ENCODE measurements at places on chromosomes 5 and 9.

GRCh38 chr9:16272776-16273175 is 597.7 kb downstream of the BNC2 start:
- no peak for DNase-seq

DNA sequence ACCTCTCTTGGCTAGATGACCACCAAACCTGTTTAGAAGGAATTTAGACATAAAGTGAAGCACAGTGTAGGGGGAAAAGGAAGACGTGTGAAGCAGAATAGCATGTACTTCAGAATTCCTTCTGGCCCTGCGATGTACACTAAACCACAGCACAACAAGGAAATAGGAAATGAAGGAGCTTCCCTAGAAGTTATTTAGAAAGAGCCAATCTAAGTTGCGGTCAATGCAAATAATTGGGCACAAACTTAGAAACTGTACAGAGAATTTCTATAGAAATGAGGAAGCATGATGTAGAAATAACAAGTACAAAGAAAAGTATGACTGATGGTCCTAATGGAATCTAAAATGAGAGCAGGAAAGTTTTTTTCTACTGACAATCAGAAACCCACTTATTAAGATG is 41.5 kb downstream of the ANKRD55 start:
- no peak for DNase-seq

- no peak for DNase-seq
Observed at GRCh38 chr5:14432931-14433589, 148.5 kb upstream of the OTULINL start.

DNA sequence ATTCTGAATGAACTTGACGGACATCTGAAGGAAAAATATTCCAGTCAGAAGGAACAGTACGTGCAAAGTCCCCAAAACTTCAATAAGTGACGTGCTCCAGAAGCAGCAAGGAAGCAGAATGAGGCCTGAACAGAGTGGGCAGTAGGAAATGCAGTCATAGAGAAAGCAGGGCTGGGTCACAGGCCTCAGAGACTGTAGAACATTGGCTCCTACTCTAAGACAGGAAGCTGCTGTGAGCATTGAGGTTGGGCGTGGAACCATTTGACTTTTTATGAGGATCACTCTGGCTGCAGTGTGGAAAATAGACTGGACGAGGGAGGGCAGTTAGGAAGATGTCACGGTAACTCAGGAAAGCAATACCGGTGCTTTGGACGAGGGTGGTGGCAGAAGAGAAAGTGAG is 64.0 kb downstream of the DOCK8 start:
- no peak for DNase-seq

DNA sequence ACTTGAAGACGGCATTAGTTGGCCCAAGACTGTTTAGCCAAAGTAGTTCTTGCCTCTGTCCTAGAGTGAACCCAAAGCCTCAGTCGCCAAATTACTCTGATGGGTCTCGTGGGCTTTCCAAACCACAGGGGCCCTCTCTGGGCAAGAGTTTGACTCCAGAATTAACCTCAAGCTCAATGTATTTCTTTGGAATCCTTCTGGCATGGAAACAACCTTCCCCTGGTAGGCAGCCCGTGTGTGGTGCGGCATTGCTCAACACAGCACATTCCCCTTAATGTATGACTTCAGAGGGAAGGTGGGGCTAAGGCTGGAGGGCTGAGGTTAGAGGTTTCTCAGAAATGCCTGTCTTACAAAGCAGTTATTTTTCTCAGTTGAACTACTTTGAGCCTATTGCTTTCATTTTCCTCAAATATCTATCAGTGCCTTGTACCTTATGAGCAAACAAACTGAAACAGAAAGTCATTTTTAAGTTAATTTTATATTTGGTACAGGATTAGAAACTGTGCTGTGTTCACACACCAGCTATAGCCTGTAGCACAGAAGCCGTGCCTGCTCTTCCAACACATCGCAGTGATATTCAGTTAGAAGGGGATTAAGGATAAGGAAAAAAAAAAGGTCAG is 123.9 kb upstream of the HAPLN1 start:
- peak; percentile 74 for DNase-seq

DNA sequence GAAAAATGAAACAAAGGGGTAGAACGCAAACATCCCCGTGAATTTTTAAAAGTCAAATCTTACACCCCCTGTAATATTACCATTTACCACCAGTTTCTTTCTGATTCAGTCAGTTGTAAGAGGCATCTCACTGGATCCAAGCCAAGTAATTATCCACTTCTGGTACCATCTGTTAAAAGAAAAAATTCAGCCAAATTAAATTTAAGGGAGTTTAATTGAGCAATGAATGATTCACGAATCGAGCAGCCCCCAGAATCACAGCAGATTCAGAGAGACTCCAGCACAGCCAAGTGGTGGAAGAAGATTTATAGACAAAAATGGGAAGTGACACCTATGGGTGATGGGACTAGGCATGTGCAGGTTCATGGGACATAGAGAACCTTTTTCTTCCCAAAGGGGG is 29.9 kb upstream of the MTMR12 start:
- DNase-seq: no peak

- peak; percentile 51 for DNase-seq
Observed at GRCh38 chr9:114278881-114279570, 43.9 kb upstream of the ORM1 start.

DNA sequence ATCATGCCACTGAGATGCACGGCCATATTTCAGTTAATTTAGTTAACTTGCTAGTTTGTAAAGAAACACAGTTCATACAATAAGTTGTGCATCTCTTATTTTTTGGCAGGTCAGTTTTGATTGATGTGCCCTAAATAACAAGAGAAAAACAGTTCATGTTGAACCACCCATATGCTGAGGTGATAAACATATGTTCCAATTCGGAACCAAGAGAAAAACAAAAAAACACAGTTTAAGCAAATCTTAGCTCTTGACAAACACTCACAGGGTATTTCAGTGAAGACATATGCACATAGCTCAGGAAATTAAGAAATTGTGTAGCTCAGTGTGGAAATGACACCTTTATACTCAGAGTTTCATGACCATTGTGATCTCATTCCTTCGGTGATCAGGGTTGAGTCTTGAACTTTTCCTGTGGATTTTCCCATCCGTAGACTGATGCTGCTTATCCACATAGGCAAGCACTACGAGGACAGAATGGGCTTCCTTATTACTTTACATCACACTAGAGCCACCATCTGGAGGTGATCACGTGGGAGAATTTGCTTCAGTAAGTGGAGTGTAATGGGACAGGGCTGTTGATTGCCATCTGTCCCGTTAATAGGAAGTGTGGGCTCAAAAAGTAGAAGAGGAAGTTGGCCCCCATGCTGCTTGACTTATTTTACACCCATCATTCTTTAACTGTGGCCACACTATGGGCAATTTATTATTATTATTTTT is 773.0 kb downstream of the MTRR start:
- DNase-seq: no peak

DNA sequence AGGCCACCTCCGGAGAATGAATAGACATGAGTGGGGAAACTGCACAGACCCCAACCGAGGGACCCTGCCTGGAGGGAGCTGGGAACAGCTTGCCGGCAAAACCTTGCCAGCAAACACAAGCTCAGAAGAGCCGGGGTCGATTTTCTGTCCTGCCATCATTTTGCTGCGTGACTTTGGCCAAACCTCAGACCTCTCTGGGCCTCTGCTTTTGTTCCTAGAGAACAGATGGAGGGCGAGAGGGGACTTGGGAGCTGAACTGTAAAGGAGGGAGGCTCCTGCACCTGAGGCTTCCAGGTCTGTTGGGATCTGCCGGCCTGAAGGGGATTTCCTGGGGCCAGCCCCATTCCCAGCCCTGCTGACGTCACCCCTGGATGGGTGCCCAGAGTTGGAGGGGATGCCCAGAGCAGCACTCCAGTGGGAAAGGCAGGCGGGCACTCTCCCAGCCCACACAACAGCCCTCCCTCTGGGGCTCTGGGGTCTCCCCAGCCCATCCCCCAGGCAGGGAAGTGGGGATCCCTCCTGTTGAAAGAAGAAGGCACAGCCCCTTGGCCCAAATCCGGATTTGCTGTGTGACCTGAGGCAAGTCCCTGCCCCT is 40.4 kb upstream of the SYNPO start:
- DNase-seq: peak; percentile 86

DNA sequence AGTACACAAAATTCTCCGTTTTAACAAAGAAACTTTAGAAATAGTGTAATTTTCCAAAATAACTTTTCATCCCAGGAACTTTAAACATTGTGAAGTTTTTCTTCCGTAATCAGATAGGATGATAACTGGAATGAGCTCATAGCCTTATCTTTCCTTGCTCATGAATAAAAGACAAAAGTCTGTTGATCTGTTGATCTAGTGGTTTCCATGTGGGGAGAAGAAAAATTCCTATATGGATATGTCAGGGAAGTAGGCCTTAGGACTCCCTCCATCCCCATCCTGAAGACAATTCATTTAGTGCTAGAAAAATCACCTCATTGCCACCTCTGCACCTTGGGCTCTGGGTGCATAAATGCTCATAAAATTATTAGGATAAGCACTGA is 266.6 kb downstream of the SMARCA2 start:
- DNase-seq: peak; percentile 31

DNA sequence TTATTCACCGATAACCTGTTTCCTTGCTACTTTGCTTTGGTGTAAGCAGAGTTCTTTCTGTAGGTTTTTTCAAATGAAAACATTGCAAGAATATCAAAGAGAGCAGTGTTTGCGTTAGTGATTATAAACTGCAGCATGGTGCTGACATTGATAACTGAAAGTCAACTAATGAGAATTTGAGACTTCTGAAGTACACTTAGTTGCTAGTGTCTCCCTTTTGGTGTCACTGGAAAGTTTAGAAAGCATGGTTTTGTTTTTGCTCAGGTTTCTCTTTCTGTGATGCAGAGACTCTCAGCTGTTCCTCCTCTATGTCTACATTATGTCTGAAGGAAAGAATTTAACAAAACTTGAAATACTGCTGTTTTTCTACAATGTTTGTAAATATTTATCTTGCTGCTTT is 80.2 kb upstream of the ZNF169 start:
- no peak for DNase-seq

- peak; percentile 56 for DNase-seq
Observed at GRCh38 chr5:67305913-67306710, 109.5 kb upstream of the CD180 start.

- no peak for DNase-seq
Observed at GRCh38 chr5:41243558-41243957, 30.2 kb upstream of the C6 start.

GRCh38 chr5:127505905-127506304 is 11.5 kb upstream of the PRRC1 start:
- no peak for DNase-seq

DNA sequence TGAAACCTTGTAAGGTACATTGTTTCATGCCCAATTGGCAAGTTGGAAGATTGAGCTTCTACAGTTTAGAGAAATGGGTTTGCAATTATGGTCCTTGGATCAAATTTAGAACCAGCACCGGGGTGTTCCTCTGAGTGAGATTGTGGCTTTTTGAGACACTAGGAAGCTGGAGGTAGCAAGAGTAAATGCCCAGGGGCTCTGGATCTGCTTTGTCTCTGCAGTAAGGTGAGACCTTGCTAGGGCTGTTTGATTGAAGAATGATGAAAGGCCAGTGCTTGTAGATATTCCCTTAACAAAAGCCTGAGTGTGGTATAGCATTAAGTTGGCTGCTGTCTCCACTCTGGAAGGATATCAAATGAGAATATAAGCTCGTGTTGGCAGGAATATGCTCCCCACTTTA is 36.0 kb downstream of the WWC1 start:
- no peak for DNase-seq

DNA sequence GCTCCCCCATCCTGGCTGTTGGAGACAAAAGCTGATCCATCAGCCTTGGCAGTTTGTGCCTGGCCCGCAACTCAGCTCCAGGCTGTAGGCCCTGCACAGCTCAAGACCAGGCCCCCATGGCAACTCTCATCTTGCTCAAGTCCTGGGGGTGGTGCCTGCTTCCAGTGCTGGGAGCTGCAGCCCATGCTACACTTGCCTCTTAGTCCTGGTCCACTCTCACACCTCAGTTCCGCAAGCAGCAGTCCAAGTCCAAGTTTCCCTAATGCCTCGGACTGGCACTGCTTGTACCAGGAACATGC is 14.2 kb downstream of the AHRR start:
- no peak for DNase-seq

DNA sequence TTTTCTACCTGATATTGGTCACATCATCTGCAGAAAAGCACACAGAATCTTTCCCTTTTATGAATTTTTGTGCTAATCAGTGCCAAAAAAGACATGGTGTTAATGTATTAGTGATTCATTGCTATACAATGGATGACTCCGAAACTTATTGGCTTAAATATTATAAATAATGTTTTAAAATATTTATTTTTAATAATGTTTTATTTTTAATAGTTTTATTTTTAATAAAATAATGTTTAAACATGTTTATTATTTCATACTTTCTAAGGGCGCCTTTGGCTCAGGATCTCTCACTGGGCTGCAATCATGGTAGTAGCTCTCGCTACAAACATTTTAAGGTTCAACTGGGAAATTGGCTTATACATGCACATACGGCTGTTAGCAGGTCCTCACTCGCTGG is 65.7 kb downstream of the CDH12 start:
- DNase-seq: no peak

DNA sequence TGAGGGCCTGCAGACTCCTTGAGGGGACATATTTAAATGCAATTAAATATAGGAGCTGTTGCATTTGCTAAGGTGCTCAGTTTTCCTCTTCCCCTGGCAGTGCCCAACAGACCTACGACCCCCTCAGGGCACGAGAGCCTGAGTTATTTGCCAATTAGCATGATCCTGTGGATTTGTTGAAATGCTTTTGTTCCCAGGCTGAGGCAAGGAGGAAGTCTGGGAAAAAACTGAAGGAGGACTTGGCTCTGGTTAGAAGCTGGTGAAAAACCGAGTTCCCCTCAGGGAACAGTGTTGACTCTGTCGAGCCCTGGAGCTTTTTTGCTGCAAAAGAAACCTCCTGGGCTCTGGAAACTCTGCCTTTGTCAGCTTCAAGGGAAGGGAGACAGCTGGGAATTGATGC is 103.6 kb upstream of the SHB start:
- no peak for DNase-seq

DNA sequence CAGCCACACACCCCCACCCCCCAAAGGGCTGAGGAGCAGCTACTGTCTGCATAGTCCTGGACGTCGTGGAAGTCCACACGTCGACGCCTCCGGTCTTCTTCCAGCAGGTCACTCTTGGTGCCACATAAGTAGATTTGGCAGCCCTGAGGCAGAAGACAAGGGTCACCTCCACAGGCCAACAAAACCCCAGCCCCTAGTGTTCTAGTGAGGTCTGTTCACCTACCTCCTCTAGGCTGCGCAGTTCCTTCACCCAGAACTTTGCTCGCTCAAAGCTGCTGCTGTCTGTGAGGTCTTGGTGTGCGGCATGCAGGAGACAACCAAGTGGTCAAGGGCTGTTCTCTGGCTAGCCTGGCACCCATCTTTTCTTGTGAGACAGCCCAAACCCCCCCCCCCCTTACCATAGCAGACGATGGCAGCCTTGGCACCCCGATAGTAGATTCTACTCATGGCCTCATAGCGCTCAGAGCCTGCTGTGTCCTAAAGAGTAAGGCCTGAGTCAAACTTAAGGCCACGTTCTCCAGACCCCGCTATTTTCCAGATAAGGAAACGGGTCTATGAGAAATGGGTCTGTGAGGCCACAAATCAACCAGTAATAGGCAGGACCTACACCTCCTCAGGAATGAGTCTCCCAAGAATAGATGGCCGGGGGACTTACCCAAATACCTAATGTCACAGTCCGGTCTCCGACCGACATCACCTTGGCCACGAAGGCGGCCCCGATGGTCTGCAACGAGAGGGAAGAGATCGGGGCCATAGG is 987 bp downstream of the RAB24 start:
- DNase-seq: peak; percentile 10

- no peak for DNase-seq
Observed at GRCh38 chr5:96300976-96301375, 132.1 kb downstream of the PCSK1 start.

Measured in IMR-90 (cell line).